Upper lobe of right lung (tissue), 1 donor: ENCODE measurements at places on chromosomes 13 and 19. TPM values are rescaled to one million over a fixed set of nuclear protein-coding genes. Genes with fewer than 3 reads are reported as not detected.
A peak's percentile ranks its signal among the peaks of the same experiment; 100 is the strongest.

DNA sequence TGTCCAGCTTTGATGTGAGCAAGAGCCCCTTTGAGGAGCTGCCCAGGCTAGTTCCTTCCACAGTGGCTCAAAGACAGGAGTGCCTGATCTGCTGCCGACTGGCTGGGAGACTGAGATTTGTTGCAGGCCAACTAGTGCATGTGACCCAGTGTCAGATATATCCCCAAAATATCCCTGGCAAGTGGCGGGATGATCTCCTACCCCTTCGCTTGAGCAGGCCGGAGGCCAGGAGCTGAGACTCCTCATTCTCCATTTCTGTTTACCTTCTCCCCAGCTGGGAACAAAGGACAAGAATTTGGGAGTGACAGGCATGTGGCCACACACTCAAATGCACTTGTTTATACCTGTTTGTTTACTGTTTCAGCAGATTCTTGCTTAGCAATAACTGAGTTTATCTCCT, 37.1 kb upstream of the XPO4 start:
- DNase-seq: no peak

DNA sequence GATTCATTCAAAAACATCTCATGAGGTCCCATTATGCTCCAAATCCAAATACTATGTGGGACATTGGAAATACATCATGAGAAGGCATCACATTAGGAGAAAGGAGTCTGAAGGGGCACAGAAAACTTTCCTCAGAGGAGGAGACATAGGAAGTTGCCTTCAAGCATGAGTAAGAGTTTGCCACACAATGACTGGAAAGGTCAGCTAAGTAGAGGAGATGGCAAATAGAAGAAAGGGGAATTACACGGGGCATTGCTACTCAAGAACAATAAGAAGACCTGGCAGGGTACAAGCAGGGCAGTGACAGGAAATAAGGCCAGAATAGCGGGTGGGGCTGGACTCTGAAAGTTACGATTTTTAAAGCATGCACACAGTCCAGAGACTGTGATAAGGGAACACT, 231.6 kb downstream of the SPRY2 start:
- no peak for DNase-seq

GRCh38 chr19:28640506-28640905, 572.4 kb downstream of the UQCRFS1 start:
- no peak for DNase-seq

- no peak for DNase-seq
These were observed at the start of gene ATP12A for GRCh38 chr13:24680258-24680920. Gene ATP12A (plus strand): TSS chr13:24680408. CDS start chr13:24680744, 336 bp downstream.

- DNase-seq: no peak
These were observed 4.8 kb downstream of the F2RL3 start for GRCh38 chr19:16893686-16893989.

- DNase-seq: no peak
These were observed 13.7 kb downstream of the CEBPA start for GRCh38 chr19:33288666-33289065.

- DNase-seq: no peak
These were observed 47.7 kb upstream of the ATP12A start for GRCh38 chr13:24632382-24633121.

GRCh38 chr13:42071672-42072419, 23.4 kb downstream of the DGKH start:
- no peak for DNase-seq

- DNase-seq: peak; percentile 74
These were observed 28.5 kb downstream of the ZNF266 start for GRCh38 chr19:9406798-9407352.

DNA sequence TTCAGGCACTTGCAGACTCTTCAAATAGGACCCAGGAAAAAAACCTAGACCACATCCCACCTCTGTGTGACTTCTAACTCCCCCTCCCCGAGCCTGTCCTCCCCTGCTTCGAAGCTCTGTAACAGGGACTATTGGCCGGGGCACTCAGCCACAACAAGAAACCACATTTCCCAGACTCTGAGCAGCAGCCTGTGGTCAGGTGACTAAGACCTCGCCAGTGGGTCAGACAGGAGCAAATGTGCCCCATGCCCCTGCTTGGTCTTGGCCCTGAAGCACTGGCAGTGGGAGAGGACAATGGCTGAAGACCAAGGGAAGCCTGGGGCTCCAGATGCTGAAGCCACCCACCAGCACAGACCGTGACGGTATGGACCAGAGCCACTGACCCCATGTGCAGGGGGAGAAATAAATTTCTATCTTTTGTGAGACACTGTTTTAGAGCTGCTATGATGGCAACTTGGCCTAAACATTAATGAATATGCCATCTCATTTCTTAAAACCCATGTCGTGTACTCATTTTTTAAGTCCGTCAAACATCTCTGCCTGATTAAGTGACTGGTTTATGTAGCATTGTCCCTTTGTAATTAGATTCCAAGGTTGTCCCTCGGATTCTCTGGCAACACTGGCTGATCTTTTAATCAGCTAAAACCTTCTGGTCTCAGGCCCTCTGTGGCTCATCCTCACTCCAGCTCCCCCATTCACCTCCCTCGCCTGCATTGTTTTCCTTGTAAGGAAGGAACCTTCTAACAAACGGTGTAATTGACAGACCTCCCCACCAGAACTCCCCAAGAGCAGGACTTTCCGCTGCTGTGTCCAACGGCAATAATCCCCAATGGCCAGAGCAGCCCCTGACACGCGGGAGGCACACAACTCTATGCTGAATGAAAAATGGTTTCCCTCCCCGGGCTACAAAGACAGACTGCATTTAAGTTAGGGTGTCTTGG, 98.4 kb downstream of the STK24 start:
- no peak for DNase-seq

GRCh38 chr19:11460207-11460606, 20.6 kb downstream of the ELAVL3 start:
- no peak for DNase-seq

- no peak for DNase-seq
These were observed 95.4 kb downstream of the RNASEH2B start for GRCh38 chr13:51004918-51005460.

DNA sequence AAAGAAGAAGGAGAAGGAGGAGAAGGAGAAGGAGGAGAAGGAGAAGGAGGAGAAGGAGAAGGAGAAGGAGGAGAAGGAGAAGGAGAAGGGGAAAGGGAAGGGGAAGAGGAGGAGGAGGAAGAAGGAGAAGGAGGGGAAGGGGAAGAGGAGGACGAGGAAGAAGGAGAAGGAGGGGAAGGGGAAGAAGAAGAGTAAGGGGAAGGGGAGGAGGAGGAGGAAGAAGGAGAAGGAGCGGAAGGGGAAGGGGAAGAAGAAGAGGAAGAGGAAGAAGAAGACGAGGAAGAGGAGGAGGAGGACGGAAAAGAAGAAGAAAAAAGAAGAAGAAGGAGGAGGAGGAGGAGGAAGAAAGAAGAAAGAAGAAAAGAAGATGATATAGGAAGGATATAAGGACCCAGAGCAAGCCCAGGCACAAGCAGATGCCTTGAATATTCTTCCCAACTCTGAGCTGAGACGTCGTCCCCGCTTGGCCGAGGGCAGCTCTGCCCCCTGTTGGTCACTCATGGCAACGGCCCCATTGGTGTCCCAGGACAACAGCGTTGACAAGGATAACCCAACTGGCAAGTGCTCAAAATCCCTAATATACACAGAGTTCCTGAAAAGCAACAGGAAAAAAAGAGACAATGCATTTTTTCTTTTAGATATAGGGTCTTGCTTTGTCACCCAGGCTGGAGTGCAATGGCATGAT, 30.6 kb upstream of the IGSF23 start:
- DNase-seq: peak; percentile 71

- no peak for DNase-seq
These were observed 808 bp downstream of the DNMT1 start for GRCh38 chr19:10193790-10194499.

- peak; percentile 85 for DNase-seq
These were observed 1.4 kb downstream of the EFNB2 start for GRCh38 chr13:106533943-106534638.

DNA sequence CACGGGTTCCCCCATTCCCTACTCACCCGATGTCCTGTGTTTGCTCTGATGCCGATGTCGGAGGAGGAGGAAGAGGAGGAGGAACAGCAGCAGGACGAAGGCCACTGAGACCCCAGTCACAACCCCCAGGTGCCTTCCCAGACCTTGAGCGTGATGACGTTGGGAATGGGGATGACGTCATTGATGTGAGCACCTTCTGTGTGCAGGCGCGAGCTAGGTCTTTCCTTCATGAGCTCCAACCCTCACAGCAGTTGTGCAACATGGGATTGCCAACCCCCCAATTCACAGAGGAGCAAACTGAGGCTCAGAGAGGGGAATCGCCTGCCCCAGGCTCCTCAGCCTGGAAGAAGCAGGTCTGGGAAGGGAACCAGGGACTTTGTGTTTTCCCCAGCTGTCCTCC, 4.2 kb downstream of the LILRB5 start:
- DNase-seq: no peak

- DNase-seq: no peak
These were observed 26.7 kb downstream of the ZNRF4 start for GRCh38 chr19:5481957-5482356.

DNA sequence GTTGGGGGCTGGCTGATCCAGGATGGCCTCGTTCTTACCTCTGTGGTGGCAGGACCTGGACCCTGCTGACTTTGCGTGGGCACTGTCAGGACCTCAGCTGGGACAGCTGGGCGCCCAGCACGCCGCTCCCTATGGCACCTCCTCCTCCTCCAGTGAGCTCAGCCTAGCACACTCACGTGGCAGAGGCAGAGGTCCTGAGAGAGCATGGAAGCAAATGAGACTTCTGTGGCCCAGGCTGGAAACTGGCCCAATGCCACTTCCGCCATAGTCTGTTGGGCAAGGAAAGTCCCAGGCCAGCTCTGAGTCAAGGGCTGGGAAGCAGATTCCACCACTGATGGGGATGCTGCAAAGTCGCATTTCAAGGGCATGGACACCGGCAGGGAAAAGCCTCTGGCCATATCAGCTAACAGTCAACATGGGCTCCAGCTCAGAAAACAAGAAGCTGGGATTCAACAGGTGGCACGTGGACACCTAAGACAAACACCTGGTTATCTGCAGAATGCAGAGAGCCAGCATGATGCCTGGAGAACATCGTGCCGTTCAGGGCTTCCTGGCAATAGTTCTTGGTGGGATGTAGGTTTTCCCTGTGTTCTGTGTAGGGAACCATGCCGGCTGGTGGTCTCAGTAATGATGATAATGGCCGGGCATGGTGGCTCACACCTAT, 16.7 kb downstream of the MYBPC2 start:
- DNase-seq: no peak

DNA sequence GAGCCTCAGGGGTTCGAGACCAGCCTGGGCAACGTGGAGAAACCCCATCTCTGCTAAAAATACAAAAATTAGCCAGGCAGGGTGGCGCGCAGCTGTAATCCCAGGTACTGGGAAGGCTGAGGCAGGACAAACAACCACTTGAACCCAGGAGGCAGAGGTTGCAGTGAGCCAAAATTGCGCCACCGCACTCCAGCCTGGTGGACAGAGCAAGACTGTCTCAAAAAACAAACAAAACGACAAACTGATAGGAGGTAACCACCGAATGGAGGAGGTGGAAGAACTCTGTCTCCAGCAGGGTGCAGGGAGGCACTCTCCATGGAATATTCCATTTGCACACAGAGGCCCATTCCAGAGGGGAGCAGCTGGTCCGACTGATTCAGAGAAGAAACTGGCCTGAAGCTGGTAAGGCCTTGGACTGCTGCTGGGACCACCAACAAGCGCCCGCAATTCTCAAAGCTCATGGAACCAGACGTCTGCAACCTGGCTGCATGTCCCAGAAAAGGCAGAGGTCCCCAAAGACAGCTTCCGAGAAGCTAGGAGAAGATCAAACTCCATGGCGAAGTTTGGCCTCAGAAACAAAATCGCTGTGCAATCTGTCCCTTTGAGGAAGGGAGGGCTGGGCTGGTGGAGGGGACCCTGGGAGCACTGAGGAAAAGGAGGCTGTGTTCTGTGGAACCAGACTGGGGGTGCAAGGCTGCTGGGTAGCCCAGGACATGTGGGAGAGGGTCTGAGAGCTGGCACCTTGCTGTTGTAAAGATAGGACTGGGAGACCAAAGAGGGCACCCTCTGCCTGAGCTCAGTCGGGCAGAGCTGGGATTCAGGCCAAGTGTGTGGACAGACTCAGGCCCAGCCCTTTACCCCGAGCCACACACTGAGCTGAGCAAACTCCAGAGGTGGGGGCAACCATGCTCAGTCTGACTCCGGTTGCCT, 35.2 kb downstream of the SLC25A42 start:
- peak; percentile 71 for DNase-seq

- peak; percentile 93 for DNase-seq
These were observed 4.9 kb downstream of the ARHGEF1 start for GRCh38 chr19:41887711-41888382.

- no peak for DNase-seq
These were observed 81.8 kb upstream of the CLDN10 start for GRCh38 chr13:95470574-95471366.

- DNase-seq: no peak
These were observed 133.2 kb downstream of the VWA8 start for GRCh38 chr13:41827507-41828213.

GRCh38 chr19:52307275-52307674, 10.3 kb downstream of the ZNF480 start:
- no peak for DNase-seq

DNA sequence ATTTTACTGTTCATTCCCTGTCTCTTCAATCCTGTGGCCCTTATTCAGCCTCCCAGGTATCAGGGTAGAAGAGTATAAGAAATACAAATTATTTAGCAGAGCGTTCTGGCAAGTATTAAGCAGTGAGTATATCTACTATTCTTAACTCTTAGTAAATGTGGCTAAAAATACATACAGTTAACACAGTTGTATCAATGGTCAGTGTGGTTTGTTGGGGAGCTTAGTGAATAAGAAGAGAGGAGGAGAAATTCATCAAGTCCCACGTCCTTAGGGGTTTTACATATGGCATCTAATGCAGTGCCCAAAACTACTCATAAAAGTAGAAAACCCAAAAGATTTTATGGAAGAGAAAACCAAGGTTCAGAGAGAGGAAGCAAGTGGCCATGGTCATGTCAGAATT, 691.0 kb upstream of the SGCG start:
- DNase-seq: no peak

DNA sequence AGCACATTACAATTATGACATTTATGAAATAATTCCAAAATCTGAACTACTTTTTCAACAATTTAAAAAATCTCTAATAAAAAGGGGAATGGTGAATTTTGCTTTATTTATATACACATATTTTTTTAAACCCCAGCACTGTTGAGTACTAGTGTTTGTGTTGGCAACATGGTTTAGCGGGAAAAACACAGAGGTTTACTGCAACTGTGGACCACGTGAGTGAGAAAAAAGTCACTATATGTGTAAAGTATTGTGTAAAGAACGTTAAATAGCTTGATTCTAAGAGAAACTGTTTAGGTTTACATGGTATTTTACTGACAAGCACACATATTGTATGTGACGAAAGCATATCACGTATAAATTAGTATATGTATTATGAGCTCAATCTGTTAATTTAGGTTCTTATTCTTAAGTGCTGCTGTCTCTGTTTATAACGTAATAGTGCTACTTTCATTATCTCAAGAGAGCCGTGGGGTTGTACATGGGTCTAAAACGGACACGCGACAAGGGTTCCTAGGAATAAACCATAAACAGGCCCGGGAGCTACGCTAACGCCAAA, 617 bp downstream of the SKA3 start:
- DNase-seq: no peak

GRCh38 chr13:27065582-27065981, 106.0 kb downstream of the USP12 start:
- no peak for DNase-seq

Gene SYNGR4
- total RNA-seq: not detected

Gene ZNF543
- total RNA-seq: 7.9 TPM

Gene IER2
- 104 TPM for total RNA-seq

Gene PABPC3
- total RNA-seq: 0.12 TPM

Gene ZNF43
- total RNA-seq: 12.9 TPM

Gene TNFRSF19
- 17.9 TPM for total RNA-seq

Gene SPACA4
- total RNA-seq: 0.98 TPM

Gene MAMSTR
- 1.2 TPM for total RNA-seq

Gene FREM2
- 13.9 TPM for total RNA-seq

Gene GJB2
- 0.93 TPM for total RNA-seq

Gene ZSCAN5C
- not detected for total RNA-seq

Gene OR10H5
- not detected for total RNA-seq
